Testis (tissue), 5 donors: ENCODE measurements at places on chromosomes 3 and 15.

DNA sequence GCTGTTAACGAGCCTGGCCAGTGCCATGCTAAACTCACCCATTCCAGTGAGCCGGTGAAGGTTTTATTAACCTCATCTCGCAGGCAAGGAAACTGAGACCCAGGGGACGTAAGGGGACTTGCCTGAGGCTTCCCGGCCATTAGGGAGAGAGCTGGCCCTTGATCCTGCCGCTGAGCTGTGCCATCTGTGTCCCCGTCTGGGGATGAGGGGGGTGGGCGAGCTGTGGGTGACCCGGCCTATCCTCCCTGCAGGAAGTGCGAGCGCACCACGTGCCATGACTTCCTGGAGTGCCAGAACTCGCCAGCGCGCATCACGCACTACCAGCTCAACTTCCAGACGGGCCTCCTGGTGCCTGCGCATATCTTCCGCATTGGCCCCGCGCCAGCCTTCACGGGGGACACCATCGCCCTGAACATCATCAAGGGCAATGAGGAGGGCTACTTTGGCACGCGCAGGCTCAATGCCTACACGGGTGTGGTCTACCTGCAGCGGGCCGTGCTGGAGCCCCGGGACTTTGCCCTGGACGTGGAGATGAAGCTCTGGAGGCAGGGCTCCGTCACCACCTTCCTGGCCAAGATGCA, 88.5 kb downstream of the FBLN2 start:
- DNase-seq, result no peak

GRCh38 chr3:151146071-151146730, 56.8 kb downstream of the GPR171 start:
- DNase-seq, result peak; percentile 76

- no peak for DNase-seq
These were observed 6.1 kb downstream of the MOBP start for GRCh38 chr3:39473452-39474125.

DNA sequence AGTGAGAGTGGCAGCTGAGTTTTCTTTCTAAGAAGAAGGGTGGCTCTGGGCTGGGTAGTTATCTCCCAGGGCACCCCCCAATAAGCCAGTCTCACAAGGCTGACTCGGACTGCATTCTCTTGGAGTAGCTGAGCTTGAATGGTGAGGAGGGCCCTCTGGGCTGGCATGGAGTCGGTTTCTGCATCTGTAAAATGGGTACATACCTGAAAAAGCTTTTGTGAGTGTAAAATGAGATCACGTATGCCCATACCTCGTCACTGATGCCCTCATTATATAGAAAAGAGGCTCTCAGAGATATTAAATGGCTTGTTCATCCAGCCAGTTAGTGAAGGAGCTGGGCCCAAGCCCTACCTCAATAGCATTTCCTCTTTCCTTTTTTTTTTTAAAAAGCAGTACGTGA, 41.2 kb downstream of the SMAD6 start:
- DNase-seq, result no peak

- DNase-seq, result no peak
These were observed 9.0 kb downstream of the WNT7A start for GRCh38 chr3:13870902-13871301.

- no peak for DNase-seq
These were observed 68.2 kb downstream of the POLQ start for GRCh38 chr3:121477589-121477988.

GRCh38 chr3:100798012-100798411, 88.7 kb downstream of the TFG start:
- no peak for DNase-seq

DNA sequence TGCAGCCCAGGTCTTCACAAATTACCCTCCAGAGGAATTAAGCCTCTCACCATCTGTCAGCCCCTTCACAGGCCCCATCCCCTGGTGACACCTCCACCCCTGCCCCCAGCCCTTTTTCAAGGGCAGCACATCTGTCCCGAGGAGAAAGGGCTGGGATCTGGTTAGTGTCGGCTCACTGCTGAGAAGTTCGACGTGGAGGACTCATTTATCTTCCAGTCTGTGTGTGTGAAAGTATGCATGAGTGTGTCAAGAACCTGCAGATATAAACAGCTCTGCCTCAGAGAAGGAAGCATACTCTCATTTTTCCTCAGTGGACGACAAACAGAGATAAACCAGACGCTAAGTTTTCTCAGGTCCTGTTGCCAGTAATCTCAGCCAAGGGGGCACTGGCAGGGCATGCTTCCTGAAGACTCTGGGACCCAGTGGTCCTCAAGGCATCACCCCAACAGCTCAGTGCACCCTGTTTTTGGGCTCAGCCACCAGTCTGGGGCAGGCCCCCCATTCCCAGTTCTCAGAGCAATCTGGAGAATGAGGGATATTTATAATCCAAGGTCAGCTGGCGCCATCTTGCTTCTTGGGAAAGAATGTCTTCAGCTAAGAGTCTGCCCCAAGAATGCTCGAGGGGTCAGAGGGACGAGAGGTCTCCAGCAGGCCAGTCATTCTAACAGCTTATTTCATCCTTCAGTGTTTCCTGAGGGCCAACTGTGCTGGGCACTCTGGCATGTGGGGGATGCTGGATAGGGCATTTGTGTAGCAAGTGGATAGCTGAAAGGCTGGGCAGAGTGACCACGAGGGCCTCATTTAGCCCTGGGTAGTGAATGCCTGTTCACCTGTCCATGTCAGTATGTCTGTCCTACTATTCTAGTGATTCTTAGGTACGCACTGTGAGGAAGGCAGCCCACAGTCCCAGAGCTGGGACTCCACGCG, 73.6 kb downstream of the ADCY5 start:
- no peak for DNase-seq

DNA sequence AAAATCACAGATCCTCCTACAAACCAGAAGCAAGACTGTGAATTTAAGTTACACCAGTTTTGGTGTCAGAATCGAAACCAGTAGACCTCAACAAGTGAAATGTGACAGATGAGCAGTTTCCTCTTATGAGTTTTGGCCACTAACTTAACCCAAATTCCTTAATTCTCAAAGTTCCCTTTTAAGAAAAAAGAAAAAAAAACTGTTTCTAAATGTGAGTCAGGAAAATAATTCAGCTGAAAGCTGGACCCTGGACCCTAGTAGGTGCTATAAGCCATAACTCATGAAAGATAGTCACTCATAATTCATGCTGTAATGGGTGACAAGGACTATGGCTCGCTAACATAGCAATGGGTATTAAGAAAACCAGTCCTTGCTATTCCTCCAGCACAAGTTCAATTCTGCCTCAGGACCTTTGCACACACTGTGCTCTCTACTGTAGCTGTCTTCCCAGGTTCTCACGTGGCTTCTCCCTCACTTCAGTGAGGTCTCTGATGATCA, 9.0 kb upstream of the THRB start:
- no peak for DNase-seq

GRCh38 chr15:70266412-70267121, 168.8 kb upstream of the TLE3 start:
- DNase-seq, result peak; percentile 93

- peak; percentile 1 for DNase-seq
These were observed 18.9 kb upstream of the ATP2B2 start for GRCh38 chr3:10524270-10524669.

DNA sequence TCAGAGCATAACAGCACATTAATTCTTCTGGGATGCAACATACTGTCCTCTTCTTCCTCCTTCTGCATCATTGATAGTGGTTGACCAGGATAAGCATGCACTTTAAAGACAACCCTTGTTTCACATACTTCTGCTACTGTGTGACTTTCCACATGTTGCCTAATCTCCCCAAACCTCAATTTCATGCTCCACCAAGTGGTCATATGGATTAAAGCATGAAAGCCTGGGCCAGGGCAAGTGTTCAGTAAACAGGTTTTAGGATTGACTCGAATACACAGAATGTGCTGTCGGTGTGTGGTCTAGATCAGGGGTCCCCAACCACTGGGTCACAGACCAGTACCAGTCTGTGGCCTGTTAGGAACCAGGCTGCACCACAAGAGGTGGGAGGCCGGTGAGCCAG, 22.5 kb upstream of the BFSP2 start:
- DNase-seq, result peak; percentile 41

GRCh38 chr3:119636891-119637611, 23.3 kb downstream of the POPDC2 start:
- no peak for DNase-seq

DNA sequence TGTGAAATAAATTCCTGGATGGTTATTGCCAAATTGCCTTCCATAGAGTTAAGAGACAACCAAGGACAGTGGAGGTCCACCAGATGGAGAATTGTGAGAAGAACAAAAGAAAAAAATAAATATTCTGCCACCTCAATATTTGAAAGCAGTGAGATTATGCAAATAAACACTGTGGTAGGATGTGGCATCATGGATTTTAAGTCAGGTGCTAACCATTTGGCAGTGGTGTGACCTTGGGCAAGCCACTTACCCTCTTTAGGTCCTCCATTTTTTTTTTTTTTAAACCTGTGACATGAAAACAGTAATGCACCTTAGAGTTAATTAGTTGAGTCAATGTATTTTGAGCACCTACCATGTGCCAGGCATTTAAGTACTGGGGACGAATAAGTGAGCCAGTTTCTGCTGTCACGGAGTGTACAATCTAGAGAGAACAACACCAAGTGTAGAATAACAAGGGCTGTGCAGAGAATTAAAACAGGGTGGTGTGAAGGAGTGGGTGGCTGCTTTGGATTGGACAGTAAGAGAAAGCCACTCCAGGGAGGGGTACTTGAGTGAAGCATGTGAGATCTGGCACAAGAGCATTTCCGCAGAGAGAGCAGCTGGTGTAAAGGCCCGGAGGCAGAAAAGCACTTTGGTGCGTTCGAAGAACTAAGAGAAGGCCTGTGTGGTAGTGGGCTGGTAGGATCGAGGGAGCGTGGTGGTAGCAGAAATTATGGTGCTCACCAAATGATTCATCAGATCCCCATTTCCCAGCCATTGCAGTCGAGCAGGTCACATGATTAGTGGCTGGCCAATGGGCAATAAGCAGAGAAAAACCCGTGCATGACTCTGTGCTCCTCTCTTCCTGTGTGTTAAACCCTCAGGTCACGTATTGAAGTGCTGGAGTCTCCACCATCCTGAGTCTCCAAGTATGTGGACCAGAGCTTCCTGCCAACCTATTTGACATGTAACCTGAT, 39.2 kb downstream of the CCK start:
- peak; percentile 41 for DNase-seq
